ENCODE measurements at places on chromosomes 1 and 21.

DNA sequence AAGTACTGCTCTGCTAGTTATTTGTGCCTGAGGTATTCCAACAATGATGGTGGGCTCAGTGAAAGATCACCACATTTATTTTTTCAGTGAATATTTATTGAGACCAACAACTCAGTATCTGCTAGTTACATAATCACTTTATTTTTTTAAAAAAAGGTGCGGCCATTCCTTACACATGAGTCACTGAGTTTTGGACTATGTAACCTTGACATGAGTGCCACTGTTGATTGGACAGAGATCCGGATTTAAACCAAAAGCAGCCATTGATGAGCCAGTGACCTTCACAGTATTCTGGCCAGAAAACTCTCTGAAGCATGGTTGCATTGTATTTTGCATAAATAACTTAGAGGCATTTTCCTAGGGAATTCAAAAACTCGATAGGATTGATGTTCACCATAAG, 79.5 kb downstream of the NUF2 start:
- no peak for DNase-seq

GRCh38 chr1:115839029-115839678, 1.8 kb downstream of the NHLH2 start:
- no peak for DNase-seq

- DNase-seq: peak; percentile 11
Observed at GRCh38 chr1:59699227-59699847, 115.4 kb upstream of the HOOK1 start.

GRCh38 chr21:42593007-42593814, 60.2 kb upstream of the PDE9A start:
- peak; percentile 70 for DNase-seq

DNA sequence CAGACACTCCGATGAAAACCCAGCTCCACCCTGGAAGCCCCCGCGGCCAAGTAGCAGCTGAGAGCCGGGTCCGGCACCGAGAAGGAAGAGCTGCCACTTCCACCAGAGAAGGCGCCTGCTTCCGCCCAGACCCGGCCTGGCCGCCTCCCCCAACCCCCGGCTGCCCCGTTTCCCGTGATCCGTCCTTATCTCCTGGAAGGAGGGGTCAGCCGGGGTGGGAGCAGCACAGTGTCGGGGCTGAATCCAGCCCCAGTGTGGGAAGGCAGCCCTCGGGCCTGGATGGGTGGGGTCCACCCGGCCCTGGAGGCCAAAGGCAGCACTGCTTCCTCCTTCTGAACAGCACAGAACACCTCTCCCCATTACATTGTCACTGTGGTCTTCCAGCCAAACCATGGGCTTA, 69.4 kb downstream of the MEGF6 start:
- DNase-seq: no peak

DNA sequence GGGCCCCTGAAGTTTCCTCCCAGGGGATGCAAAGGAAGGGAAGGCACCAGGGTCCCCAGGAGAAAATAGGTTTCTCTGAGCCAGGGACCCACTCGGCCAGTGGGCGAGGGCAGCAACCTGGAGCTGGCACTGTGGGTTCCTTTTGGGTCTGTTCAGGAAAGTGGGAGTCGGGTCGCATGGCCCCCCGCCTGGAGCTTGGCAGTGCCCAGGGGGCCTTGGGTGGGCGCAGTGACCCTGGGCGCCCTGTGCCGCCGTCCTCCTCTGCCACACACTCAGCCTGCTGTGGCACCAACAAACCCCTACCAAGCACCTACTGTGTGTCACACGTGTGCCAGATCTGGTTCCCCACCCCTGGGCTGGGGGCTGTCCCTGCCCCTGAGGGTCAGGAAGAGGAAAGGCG, 89.5 kb upstream of the ARHGEF16 start:
- DNase-seq: no peak

DNA sequence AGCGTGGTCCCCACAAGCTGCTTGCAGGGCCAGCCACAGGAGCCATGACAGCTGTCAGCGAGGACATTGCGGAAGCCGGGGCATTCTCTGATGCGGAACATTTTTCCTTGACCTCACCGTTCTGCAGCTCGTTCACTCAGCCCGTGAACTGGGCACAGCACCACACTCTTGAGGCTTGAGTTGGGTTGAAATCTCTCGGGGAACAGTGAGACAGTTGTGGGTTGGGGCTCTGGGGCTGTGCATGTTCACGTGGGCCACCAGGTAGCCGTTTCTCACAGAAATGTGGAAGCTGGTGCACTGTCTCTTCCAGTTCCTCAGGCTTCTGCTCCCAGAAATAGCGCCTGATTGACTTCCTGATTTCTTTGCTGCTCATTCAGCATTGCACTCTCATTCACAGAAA, 69.8 kb downstream of the SPSB1 start:
- DNase-seq: no peak

GRCh38 chr1:37602750-37603694, 7.3 kb upstream of the GNL2 start:
- DNase-seq: peak; percentile 63

- DNase-seq: no peak
Observed at GRCh38 chr1:157497987-157498735, 54.2 kb downstream of the FCRL5 start.

DNA sequence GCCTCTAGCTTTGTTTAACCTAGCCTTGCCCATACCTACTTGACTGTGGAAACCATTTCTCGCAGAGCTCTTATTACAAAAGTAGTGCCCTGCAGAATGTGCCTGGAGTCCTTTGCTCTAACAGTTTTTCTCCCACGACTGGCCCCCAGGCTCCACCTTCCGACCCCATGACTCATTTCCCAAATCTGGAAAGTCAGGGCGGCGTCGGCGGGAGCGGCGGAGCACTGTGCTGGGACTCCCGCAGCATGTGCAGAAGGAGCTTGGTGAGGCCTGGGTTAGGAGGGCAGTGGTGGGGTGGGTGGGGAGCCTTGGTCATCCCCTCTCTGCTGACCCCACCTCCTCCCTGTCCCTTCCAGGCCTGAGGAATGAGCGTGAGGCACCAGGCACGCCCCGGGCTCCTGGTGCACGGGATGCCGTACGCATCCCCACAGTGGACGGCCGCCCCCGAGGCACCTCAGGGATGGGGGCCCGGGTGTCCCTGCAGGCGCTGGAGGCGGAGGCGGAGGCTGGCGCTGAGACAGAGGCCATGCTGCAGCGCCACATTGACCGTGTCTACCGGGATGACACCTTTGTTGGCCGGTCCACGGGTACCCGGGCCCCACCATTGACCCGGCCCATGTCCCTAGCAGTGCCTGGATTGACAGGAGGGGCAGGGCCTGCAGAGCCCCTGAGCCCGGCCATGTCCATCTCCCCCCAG, 47.5 kb downstream of the YARS1 start:
- no peak for DNase-seq

- peak; percentile 20 for DNase-seq
Observed at GRCh38 chr21:37862536-37862935, 53.7 kb downstream of the KCNJ6 start.

DNA sequence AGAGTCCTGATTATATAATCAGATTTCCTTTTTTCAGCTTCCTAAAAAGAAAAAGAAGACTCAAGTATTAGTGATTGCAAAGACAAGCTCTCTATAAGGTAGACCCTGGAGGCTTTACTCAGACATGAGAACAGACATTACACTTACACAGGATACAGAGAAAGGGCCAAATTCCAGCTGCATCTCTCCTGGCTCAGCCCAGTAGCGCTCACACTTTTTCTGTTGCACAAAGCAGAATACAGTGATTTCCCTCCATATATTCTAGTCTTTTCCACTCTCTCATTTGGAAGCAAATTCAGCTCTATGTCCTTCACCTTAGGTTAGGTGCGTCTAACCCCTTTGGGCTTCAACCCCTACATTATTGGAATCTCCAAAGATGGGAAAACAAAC, 15.1 kb downstream of the PTPN22 start:
- DNase-seq: no peak

DNA sequence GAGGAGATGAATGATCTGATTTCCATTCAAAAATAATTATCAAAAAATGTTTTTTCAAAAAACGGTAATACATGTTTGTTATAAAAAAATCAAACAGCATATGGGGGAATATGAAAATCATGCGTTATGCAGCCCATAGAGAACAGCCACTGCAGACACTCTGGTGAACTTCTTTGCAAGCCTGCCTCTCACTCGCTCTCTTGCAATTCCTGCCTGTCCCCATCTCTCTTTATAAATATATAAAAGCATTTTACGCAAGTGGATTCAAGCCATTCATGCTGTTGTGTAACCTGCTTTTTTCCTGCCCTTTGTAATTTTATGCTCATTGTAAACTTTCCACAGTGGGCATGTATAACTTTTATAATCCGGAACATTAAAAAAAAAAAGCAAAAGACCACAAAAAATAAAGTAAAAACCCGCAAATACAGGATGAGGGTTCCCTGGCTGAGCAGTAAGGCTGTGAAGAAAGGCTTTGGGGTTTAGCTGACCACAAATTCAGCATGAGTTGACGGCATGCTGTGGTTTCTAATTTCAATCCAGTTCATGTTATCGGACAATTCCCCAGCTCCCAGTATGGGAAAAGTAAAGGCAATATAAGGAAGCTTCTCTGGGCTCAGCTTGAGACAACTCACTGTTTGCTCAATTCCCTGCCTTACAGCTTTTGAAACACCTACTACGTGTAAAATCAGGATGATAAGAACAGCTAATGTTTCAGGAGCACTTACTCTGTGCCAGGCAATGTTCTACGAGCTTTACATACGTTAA, 52.8 kb upstream of the ZBTB40 start:
- no peak for DNase-seq

DNA sequence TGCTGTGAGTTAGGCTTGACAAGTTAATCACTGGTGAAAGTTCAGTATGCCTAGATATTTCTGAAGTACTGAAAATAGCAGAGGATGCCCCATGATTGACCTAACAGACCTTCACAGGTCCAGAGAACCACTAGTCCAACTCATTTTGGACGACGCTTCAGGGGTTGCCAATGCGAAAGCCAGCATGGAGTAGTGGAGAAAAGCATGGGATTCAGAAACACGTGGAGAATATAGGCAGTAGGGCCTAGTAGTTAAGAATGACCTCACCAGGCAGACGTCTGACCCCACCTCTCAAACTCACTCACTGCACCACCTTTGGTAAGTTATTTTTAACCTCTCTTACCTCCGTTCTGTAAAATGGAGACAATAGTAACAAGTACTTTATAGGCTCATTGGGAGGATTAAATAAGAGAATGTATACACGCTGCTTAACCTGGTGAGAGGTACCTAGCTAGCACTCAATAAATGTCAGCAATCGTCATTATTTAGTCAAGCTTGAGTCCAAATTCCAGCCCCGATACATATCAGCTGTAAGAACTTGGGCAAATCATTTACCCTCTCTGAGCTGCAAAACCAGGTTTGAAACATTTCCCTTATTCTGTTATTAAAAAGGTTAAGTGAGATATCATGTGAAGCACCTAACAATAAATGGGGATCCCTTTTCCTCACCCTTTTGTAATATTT, 13.2 kb downstream of the PLPP3 start:
- no peak for DNase-seq

GRCh38 chr1:16921391-16922185, at the start of gene CROCC:
Gene CROCC, plus strand, starts transcription at chr1:16921931. Its CDS starts 88 bp downstream, at chr1:16922019.
- DNase-seq: peak; percentile 47

GRCh38 chr1:28306301-28306949, 22.4 kb upstream of the MED18 start:
- DNase-seq: no peak

- DNase-seq: no peak
Observed at GRCh38 chr1:234241941-234242490, 131.2 kb upstream of the COA6 start.

GRCh38 chr1:5692664-5693063, 299.6 kb downstream of the NPHP4 start:
- DNase-seq: no peak

DNA sequence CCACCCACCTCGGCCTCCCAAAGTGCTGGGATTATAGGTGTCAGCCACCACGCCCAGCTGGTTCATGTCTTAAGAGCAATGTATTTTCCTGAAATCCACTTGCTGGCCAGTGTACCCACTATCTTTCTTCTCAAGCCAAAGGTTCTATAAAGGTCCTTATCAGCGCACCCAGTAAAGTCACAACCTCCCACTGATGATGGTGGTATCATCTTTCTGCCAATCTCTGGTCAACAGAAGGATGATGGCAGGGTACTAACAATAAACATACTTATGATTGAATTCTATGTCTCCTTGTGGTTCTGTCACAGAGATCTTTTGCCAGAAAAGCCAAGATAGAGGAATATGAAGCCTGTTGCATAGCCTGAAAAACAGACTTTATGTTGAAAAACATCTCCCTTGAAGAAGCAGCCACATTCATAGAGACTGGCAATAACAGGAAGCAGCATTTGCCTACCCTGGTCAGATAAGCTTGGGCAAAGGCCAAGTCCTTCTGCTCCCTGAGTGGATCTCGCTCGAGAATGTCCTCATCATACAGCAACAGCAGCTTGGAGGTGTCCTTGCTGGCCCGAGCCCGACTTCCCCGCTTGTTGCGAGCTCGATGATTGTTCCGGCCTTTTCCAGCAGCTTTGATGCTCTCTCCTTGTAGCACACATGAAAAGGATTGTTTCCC, 73.0 kb downstream of the DAP3 start:
- no peak for DNase-seq

- no peak for DNase-seq
Observed at GRCh38 chr1:158150523-158150922, 30.2 kb upstream of the CD1D start.

DNA sequence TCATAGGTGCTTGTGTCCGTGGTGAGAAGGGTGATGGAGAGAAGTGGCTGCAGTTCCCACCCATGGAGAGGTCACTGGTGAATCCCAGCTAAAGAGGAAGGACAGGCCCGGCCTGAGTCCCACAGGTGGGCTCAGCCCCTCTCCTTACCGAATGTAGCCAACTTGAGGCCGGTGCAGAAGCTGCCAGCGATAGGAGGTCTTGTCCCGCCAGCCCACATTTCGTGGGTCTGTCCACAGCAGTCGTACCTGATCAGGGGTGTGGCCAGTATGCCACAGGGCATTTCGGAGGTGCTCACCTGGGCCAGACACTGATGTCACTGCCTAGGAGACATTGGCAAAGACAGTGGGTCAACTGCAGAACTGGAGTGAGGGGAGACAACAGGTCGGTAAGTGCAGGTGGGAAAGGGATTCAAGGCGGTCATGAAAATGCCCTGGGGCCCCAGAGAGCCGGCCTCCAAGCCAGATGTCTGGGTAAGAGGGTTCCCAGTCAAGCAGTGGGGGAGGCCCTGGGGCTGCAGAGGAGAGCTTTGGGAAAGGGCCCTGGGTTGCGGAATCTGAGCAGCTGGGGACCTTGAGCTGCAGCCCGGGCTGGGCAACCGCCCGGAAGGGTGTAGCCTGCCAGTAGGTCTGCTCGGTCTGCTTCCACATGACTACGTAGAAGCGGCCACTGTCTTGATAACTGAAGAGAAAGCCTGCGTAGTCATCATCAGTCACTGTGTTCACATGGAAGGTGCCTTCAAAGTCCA, 10.6 kb downstream of the THBS3 start:
- no peak for DNase-seq

GRCh38 chr1:211613951-211614350, 35.0 kb upstream of the SLC30A1 start:
- DNase-seq: no peak
